Activated gamma-delta T cell treated with anti-CD3 and anti-CD28 coated beads, Interleukin-2, amount 50 U/mL, for 16 hours (primary cell): ENCODE measurements at places on chromosomes 6 and 20.

DNA sequence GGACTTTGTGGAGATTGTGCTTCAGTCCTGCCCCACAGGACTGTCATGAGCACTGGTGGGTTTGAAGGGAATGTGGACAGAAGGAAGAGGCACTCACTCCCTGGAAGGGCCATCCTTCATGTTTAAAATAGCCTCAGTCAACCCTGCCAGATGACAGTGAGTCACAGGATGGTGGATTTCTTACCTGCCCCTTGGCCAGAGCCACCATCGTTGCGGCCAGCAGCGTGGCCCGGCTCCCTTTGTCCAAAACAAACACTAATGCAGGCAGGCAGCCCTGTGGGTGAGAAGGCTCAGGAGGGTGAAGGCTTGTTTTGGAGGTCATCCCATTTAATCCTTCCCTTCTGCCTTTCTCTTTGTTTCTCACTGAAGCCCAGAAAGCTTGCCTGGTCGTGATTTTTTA is 422.7 kb downstream of the CD83 start:
- no peak for DNase-seq

GRCh38 chr20:46074006-46074405 is 15.8 kb downstream of the NCOA5 start:
- DNase-seq: no peak

- no peak for DNase-seq
These were observed 3.3 kb downstream of the ASCC3 start for GRCh38 chr6:100877851-100878250.

GRCh38 chr20:45588800-45589199 is 9.7 kb upstream of the WFDC8 start:
- no peak for DNase-seq

GRCh38 chr20:35284992-35285805 is 627 bp upstream of the EIF6 start:
- DNase-seq: no peak

GRCh38 chr6:103236923-103237322 is 1622.8 kb downstream of the HACE1 start:
- no peak for DNase-seq

- no peak for DNase-seq
These were observed 224.9 kb upstream of the SMLR1 start for GRCh38 chr6:130602151-130602770.

- DNase-seq: no peak
These were observed 15.5 kb upstream of the PRDM1 start for GRCh38 chr6:106070636-106071035.

DNA sequence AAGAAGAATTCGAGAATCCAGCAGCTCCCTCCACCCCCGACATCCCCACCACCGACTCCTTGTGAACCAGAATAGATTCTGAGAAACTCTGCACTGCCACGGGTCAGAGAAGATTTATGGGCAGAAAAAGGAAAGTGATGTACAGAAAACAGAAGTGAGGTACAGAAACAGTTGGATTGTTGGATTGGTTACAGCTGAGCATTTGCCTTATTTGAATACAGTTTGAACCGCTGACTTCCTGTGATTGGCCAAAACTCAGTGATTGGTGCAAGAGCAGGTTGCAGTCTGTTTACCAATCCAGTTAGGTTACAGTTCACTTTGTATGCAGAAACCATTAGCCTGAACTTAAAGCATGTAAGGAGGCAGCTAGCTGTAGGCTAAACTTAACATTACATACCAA is 131.2 kb upstream of the HDDC2 start:
- DNase-seq: no peak

DNA sequence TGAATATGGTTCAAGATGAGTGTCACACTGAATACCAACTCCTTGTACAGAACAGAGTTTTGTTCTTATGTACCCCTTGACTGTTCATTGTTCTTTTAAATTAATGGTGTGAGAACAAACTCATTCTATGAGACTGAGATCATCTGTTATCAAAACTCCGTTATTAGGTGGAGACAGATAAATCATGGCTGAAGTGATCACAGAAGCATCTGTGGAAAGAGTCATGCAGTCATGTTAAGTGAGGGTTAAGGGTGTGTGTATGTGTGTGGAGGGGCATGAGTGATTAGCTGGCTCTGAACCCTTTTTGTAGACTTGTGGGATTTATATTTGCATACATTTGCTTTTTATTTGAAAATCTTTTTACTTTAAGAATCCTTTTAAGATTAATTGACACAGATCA is 24.7 kb downstream of the ADGRG6 start:
- no peak for DNase-seq

DNA sequence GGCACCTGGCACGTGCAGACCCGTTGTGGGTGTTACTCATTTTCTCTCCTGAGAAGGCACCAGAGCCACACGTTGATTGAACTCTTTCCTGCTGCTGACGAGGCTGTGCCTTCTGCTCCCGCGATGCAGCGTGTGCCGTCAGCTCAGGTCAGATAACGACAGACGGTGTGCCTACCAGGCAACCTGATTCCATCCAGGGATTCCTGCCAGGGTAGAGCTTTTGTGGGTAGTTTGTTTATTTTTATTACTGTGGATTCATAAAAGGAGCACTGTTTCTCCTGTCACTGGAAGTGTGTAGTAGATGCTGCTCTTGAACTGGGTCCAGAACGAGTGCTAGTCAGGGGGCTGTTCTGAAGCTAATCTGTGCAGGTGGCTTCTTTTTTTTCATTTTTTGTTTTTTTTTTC is 20.7 kb downstream of the PRPF6 start:
- no peak for DNase-seq

- no peak for DNase-seq
These were observed 78.9 kb downstream of the MOXD1 start for GRCh38 chr6:132322398-132322797.

DNA sequence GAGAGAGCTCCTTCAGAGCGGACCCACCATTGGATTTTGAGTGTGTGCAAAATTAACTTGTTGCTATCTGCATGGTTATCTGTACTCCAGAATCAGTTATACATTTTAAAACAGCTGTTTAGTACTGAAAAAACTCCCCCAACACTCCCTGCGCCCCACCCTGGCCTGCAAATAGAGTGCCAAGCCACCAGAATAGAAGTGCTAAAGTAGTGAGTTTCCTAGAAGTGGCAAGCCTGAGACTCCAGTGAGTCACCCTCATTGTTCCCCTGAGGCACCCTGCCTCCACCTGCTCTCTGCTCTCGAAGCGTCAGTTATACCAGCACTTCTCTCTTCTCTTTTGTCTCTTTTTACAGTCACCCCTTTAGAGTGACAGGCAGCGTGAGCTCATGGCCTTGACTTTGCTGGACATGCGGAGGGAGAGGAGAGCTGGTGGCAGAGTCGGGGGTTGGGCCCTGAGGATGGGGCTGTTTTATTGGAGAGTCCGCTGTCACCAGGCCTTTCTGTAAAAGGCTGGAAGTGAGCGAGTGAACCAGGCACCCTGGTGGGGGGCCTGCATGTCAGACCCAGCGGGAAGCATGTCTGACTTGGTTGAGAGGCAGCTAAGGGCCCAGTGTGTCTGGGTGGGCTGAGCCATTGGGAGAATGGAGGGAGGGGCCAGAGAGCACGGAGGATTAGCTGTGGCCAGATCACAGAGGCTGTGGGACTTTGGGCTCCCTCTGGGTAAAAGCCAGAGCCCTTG is 10.4 kb downstream of the IGF2R start:
- DNase-seq: peak; percentile 68

DNA sequence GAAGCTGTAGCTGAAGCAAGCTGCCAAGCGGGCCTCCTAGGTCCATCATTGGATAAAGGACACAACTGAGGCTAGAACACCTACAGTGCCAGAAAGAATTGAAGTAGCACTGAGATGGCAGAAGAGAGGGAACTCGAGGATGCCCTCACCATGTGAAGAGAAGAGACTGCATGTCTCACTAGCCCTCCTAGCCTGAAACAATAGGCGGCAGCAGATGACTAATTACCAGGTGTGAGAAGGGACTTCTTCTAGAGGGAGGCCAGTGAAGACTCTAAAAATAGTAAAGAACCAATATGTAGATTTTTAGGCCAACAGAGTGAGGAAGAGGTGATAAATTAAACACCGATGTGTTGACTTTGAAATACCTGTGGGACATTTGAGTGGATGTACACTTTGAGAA is 50.3 kb downstream of the LGSN start:
- DNase-seq: no peak

- no peak for DNase-seq
These were observed 202.8 kb downstream of the CD83 start for GRCh38 chr6:14320332-14320731.

GRCh38 chr6:165950316-165950715 is 217.3 kb downstream of the TBXT start:
- no peak for DNase-seq

- DNase-seq: no peak
These were observed 3.9 kb upstream of the TRIM39 start for GRCh38 chr6:30322527-30323501.

DNA sequence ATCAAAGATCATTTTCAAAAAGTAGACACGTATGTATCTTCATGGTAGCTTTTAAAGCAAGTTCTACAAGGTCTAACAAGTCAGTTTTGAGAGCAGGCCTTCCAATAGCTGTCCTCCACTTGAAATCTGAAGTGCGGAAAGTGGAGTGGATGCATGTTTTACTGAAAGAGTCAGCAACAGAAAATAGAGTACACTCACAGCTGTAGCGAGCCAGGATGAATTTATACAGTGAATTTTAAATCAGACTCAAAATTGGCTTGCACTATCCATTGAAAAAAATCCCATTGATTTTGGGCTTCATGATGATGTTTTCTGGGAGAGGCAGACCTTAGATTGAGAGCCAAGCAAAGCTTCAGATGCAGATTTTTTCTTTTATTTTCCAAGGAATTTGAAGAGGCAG is 80.6 kb downstream of the GJA10 start:
- no peak for DNase-seq

DNA sequence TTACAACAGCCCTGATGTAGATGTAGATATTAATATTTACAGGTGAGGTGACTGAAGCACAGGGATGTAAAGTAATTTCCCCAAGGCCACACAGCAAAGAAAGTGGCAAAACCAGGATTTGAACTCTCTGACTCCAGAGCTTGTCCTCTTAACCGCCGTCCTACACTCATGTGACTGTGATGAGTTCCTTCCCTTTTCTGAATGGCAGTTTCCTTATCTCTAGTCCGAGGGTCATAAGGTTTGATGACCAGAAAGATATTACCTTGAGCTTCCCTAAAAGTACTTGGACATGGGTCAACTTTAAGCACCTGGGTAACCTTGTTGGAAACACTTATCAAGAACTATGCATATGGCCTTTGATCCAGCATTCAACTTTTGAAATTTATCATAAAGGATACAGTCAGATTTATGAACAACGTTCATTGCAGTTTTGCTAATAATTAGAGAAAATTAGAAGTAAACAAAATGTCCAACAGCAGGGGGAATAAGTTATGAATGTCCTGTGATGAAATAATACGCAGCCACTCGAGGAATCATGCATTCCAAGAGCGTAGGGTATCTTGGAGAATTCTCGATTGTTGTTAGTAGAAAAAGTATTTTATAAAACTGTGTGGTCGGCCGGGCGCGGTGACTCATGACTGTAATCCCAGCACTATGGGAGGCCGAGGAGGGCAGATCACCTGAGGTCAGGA is 2.3 kb upstream of the TLDC2 start:
- DNase-seq: no peak

- DNase-seq: no peak
These were observed 1.1 kb upstream of the DCBLD1 start for GRCh38 chr6:117481278-117481925.

- DNase-seq: no peak
These were observed 46.7 kb upstream of the FNDC1 start for GRCh38 chr6:159122453-159122852.

DNA sequence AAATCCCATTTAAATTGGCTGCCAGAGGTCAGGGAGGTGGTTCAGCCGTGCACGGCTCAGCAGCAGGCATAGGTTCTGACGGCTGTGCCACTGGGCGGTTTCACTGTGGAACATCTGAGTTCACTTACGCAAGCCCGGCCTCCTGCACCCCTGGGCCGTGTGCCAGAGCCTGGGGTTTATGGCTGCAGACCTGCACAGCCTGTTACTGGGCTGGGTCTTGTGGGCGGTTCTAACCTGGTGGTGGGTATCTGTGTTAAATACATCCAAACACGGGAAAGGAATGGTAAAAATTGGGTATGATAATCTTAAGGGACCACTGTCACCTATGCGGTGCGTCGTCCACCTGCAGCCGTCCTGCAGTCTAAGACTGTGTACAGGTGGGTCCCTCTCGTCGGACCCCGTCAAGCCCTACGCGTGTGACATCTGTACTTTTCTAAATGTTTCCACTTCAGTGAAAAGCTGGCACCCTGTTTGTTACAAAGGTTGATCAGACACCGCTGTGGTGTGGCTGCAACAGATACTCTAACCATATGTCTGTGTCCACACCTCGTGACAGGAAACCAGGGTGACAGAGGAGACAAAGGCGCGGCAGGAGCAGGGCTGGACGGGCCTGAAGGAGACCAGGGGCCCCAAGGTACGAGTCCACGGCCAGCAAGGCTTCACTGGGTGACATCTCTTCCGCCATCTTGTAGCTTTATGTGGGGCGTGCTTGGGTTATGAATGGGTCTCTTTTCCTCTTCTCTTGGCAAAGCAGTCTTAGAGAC is 21.5 kb downstream of the COL9A3 start:
- DNase-seq: no peak

DNA sequence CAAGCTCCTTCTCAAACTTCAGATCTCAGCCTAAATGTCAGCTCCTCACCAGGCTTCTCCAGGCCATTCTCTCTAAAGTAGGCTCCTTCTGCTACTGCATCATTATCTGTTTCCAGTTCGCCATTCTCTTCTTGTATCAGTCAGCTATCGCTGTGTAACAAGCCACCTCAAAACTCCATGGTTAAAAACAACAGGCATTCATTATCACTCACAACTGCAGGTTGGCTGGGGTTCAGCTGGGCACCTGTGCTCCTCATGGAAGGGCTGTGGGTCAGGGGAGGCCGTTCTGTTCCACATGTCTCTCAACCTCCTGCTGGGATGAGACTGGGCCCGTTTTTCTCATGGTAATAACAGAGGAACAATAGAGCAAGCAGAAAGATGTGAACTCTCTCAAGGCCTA is 28.7 kb downstream of the PRND start:
- no peak for DNase-seq

- no peak for DNase-seq
These were observed 55.5 kb downstream of the JARID2 start for GRCh38 chr6:15301179-15302006.

GRCh38 chr20:62238569-62239277 is 402 bp downstream of the OSBPL2 start:
- DNase-seq: no peak

- no peak for DNase-seq
These were observed 99.0 kb downstream of the QRSL1 start for GRCh38 chr6:106728296-106728870.

GRCh38 chr6:39111280-39111679 is 3.7 kb downstream of the SAYSD1 start:
- DNase-seq: no peak

DNA sequence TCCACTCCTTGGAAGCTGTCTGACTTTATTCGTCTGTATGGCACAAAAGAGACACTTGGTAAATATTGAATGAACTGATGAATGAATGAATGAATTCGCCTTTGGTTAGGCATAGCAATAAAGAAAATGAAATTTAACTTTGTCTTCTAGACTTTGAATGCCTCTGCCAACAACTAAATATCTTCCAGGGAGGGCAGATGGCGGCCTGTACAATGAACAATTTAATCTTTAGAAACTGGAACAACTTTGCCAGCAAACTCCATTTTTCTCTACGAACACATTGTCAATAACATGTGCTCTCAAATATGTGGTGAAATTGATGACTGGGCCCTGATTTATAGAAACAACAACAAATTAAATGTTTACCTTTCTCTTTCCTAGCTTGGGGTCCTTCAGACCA is 140.6 kb downstream of the ZNF217 start:
- no peak for DNase-seq
